ENCODE measurements at places on chromosomes 1 and 21.

DNA sequence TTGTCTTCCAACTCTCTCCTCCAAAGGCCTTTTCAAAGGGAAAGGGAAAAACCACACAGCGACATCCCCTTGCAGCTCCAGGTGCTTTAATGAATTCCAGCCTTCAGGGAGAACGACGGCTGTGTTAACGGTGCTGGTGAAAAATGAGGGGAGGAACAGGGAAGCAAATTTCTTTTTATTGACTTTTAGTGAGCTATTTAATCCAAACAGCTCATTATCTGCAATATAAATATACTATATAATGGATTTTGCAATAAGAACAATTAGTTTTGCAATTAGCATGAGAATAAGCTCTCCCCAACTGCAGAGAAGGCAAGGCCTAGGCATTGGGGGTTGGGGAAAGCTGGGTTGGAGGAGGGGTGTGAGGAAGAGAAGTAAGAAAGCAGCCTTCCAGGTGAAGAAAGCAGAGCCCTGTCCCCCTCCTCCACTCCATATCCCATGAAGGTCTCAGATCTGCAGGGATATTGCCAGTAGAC, 159.0 kb upstream of the ZC3H12A start:
- no peak for DNase-seq

DNA sequence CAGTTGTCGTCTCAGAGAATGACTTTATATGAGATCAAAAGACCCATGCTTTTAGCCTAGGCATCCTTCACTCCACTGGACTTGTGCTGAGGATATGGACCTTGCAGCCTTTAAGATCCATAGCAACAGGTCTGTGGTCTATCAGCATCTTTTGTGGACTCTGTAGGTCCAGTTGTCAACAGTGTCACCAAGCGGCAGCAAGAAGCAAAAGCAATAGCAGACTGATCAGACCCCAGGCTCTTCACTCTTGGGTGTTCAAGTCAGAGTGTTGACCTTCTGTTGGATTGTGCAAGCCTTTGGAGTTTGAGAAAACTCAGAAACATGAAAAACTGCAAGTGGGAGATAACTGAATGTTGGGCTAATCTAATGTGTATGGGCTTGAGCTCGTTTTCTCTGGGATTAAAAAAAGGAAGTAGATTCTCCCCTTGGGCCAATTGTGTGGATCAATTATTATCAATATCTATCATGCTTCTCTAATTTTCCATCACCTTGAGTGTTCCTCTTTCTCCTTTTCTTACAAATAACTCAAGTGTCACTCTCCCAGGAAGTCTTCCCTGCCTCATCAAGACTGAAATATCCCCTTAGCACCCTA, 144.2 kb downstream of the LYPLAL1 start:
- no peak for DNase-seq

DNA sequence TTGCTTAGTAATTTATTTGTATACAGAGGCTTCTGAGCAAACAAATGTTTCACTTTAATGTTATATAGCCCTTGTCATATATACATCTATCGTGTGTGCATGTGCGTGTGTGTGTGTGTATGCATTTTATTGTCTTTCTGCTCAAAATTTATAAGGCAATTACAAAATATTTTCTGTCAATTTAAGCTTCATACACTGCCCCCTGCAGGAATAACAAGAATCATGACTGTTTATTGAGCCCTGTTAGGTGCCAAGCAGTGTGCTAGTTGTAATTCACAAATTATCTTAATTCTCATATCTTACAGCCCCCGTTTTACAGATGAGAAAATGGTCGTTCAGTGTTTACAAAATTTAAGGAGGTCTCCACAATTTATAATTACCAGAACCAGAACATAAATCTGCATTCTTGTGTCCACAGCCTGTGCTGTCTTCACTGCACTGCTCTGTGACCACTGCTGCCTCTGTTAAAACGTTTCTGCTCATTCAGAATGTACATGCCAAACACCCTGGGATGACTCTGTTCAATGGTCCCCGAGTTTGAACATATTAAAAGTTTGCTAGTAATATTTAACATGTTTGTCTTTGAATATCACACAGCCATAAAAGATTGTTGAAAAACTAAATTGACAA, 181.3 kb downstream of the ATP6V1G3 start:
- DNase-seq, result peak; percentile 52

- no peak for DNase-seq
Measured at GRCh38 chr21:31352836-31353235, 8.8 kb upstream of the TIAM1 start.

- no peak for DNase-seq
Measured at GRCh38 chr1:27285274-27285660, 36.7 kb upstream of the TMEM222 start.

- DNase-seq, result no peak
Measured at GRCh38 chr1:78136680-78137079, 90.9 kb downstream of the GIPC2 start.

DNA sequence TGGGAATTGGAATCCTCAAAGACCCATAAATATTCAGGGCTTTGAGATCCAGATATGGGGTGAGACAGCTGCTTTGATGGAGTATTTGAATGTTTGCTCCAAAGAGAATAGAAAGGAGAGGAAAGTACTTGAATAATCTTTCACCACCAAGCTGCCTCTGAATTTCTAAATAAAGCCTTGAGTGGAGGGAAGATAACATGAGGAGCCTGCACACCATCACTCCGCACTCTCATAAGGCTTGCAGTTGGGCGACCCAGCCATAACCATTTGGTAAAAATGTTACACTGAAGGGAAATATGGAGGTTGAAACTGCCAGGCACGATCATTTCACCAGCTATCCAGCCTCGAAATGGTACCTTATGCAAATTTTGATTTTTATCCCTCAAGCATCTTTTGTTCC, 38.4 kb downstream of the VCAM1 start:
- DNase-seq, result no peak

DNA sequence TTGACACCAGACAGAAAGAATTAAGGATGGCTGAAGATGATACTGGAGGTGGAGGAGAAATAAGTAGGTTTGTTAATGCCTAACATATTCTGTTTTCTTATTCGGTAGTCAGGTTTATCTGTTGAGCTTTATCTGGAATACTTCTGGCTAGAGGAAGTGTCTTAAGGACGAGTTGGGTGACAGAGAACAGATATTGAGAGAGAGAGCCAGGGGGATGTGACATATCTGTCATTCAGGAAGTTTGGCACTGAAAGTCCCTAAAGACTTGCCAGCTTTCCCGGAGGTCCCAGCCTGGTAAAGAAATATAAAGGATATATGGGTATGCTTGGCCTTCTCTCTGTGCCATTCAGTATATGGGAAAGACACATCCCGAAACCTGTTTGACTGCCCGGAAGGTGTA, 280.6 kb downstream of the ZP4 start:
- DNase-seq, result no peak

DNA sequence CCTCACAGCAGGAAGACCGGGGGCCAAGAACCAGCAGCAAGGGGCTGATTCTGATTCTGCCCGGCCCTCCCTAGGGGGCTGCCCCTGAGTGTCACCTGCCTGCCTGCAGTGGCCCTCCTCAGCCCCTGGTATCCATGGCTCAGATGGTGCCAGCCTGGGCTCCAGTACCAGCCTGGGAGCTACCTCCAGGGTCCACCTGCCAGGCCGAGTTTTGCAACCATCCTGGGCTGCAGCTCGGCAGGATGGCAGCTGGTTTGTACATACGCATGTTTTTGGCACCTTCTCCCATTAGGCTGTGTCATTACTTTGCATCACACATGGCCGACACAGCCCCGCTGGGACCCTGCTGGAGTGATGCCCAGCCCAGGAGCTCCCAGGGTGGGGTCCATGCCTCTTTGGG, 93.3 kb upstream of the WNT4 start:
- DNase-seq, result peak; percentile 3

DNA sequence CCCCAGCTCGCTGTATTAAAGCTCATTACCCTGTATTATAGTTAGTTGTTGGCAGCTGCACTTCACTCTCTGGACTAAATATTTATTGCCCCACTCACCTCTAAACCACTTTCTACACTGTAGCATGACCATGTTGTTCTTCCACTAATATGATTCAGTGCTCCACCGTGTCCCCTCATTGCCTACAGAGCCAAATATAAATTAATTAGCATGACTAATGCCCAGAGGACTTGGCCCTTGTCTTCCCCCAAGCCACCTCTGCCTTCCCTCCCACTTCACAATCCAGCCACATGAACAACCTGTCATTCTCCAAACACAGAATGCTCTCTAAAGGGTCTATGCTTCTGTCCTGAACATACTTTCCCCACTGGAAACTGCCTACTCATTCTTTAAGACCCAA, 276.5 kb downstream of the PLPP3 start:
- DNase-seq, result no peak

DNA sequence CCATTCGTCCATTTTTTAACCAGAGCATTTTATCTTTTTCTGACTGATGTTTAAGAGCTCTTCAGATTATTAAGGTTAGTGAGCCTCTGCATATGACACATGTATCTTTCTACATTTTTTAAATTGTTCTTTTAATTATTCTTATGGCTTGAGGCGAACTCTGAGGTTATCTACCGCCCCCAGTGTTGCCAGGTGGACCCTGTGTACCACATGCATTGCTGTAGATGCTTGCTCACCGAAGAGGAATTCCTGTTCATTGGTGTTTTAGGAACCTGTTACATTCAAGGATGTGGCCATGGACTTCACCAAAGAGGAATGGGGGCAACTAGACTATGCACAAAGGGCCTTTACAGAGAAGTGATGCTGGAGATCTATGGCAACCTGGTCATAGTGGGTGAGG, 31.8 kb downstream of the ZNF684 start:
- DNase-seq, result no peak

DNA sequence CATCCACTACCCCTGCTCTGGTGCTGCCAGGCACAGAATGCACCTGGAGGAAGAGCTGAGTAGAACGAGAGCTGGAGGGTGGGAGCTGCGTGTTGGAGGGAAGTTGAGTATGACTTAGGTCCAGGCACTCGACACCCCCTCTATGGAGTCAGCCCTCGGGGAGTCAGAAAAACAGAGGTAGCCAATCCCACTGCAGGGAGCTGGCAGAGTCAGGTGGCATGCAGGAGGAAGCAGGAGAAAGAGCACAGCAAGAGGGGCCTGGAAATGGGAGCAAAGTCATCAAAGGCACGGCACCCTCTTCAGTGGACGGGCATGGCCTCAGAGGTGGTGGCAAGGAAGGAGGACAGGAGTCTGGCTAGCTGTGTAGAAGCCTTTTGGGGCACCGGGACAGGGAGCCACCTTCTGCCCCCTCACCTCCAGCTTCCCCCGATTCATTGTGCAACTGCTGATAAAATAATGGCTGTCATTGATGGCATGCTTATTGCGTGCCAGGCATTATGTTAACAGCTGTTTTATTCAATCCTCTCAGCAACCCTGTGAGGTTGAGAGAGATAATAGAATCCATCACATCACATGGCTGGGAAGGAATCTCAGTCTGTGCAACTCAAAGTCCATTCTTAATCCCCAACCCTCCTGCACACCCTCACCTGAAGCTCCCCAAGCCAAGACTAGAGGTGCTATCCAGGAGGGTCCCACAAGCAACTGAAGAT, 42.0 kb downstream of the C1orf198 start:
- DNase-seq, result no peak

GRCh38 chr1:119046785-119047438, 58.8 kb upstream of the TBX15 start:
- peak; percentile 86 for DNase-seq

DNA sequence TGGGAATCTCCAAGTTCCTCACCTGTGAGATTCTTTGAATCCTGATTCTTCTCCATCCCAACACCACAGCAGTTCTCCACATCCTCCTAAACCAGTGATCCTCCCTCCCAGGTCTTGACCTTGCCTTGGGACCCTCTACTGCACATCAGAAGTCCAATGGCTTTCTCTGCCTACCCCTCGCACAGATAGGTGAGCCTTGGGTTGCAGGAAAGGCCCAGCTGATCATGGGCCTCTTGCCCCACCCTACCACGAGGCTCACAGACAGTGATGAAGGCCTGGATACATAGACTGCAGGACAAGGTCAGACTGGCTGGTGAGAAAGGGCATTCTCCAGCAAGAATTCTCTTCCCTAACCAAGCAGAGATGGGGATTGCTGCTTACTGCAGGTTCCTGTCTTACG, 825 bp downstream of the FABP3 start:
- DNase-seq, result no peak

DNA sequence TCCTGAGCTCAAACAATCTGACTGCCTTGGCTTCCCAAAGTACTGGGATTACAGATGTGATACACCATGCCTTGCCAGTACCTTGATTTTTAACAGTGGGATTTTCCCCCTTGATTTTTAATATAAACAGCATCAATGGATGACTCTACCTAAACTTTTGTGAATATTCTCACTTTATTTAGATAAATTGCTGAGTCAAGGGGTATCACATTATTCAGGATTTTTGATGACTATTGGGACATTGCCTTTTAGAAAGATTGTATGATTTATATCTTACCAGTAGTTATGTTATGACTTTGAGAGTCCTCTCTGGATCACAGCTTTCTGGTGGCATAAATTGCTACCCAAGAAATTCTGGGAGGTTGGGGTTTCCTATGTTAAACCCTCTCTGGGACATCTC, 112.5 kb upstream of the SPAG17 start:
- DNase-seq, result no peak

- DNase-seq, result peak; percentile 75
Measured at GRCh38 chr1:36351227-36351977, 28.0 kb upstream of the EVA1B start.

DNA sequence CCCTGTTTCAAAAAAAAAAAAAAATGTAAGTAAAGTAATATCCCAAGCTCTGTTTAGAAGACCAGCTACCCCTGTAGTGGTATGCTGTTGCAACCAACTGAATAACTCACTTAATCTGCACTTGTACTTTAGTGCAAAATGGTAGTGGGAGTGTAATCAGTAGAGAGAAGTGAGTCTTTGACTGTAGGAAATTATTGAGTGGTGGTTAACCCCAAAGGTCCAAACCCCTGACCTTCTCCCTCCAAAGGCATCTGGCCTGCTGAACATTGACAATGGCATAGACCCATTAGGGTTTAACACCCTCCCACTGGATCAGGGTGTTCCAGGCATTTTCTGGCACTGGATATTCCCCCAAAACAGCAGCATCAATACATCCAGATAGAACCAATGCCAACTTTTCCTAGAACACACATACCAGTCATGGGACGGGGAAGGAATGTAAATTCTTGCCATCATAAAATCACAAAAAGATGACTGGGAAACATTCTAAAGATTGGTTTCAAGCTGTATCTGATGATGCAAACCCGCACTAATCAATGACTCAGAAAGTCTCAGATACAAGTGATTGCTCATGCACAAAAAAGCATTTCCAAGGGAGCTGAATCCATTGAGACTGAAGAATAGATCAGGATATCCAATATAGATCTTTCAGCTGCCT, 110.3 kb downstream of the MRPL39 start:
- peak; percentile 78 for DNase-seq

Measured in fibroblast of the aortic adventitia (primary cell).